Right ventricle myocardium inferior (tissue), 1 donor: ENCODE measurements at places on chromosomes 11 and 22.

DNA sequence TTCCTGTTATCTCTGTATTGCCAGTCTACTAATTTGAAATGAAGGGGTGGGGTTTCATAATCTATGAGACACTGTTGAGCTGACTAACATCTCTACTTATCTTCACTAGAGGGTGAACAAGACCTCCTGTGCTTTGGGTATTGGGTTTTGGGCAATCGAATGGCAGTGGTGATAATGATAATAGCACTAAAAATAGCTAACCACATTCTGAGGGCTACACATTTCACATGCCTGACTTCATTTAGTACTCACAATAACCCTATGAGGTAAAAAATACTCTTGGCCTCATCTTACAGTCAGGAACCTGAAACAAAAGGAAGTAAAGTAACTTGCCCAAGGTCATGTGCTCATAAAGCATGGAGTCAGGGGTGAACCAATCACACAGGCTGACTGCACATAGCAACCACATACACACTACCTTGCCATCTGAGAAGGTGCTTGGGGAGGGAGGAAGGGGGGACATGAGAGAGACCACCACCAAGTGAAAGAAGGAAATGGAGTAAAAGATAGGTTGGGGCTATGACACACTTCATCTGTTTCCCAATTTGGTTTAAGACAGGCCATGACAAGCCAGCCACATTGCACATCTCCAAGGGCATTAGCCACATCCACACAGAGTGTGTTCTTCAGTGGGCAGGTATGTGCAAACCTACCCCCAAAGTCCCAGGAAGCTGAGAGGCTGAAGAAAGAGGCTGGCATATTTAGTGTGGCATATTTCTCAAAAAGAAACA lies 387.6 kb upstream of the DDI1 start:
- DNase-seq, result no peak

DNA sequence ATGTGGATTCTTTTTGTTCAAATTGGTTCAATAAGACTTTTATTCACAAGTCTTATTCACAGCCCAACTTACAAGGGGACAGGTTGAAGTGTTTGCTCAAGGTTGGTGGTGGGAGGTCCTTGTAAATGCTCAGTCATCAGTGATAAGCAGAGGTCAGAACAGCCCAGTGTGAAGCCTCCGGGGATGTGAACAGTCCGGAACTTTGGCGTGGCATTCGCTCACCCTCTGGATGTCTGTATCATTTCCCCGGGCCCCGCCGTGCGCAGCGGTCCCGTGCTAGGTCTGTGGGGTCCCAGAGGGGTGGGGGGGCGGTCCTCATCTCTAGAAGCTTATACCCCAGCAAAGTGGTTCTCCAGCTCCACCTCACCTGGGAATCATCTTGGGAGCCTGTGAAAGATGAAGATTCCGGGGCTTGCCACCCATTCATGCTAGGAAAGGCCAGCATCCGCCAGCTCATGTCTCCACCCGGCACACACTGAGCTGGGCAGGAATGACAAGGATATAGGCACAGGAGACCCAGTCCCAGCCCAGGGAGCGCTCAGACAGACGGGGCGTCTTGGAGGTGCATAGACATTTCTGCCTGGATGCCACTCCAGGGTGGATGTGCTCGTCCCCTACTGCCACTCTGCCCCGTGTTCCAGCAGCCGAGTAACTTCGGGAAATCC lies 327.5 kb downstream of the TBC1D22A start:
- no peak for DNase-seq

- DNase-seq, result no peak
These were observed 59.4 kb downstream of the MICAL2 start for GRCh38 chr11:12169822-12170221.

DNA sequence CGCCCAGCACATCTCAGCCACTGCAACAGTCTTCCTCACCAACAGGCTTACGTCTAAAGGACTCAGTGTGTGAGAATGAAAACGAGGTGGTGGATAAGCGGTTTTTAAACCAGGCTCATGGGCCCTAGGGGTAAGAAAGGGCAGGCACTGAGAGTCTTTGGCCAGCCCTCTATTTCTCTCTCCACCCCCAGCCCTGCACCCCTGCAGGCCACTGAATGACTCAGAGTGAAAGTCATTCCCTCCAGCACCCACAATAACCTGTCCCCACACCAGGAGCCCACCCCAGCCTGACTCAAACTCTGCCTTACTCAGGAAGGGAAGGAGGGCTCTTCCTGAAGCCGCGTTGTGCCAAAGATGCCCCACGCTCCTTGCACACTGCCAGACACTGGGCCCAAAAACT lies 72.0 kb downstream of the LARGE1 start:
- no peak for DNase-seq

- no peak for DNase-seq
These were observed 22.4 kb downstream of the RTCB start for GRCh38 chr22:32389685-32390084.

DNA sequence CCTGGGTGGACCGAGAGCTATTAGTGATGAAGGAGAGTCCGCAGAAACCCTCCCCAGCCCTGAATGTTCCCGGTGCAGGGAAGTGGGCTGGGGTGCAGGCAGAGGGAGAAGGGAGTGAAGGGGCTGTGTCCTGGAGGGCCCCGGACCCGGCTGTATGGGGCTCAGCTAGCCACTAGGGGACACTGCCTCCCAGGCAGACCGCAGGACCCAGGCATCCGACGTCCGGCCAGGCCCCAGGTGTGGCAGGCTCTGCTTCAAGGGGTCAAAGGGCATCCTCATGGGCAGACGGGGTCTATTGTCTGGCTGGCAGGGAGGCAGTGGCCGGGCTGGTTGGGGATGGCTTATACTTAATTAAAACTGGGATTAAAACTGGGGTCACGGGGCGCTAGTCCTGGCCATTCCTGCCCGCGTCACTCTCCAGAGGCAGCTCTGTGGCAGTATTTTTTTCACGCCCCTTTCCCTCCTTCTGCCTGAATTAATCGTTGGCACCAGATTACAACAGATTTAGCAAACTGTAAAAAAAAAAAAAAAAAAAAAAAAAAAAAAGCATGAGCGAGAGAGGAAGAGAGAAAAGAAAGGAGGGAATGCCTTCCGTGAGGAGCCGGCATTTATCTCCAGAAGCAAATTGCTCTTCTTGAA lies 5.1 kb downstream of the FLRT1 start:
- no peak for DNase-seq

DNA sequence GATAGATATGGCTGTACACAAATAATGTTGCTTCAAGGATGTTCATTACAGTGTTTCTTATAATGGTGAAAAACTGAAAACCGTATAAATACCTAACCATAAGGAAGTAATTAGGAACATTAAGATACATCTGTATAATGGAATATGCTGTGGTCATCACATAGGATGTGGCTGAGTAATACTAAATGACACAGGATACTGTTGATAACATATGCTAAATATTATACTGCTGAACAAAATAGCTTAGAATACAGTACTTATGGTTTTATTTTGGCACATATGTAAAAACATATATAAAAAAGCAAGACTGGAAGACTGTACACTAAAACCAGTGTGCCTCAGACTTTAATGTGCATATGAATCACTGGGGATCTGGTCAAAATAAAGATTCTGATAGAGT lies 43.8 kb downstream of the FBXO7 start:
- no peak for DNase-seq

DNA sequence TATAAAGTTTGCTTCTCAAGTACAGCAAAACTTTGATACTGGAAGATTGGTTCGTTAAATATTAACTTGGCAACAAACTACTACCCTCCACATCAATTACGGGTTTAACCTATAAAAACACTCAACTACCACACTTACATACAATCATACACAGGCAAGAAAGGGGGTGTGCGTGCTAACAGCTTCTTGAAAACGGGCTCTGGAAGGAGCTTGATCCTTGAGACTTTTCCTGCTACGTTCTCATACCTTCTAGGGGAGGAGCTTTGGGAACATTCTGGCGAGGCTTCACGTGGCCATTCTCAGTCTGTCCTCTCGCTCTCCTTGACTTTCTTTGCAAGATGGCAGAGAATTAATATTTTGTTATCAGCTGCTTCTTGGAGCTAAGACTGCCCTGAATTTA lies 6.8 kb upstream of the ESAM start:
- DNase-seq, result no peak
